ENCODE measurements at places on chromosomes 2 and 18.

GRCh38 chr2:29187926-29188325 lies 72.7 kb downstream of the CLIP4 start:
- DNase-seq = no peak

DNA sequence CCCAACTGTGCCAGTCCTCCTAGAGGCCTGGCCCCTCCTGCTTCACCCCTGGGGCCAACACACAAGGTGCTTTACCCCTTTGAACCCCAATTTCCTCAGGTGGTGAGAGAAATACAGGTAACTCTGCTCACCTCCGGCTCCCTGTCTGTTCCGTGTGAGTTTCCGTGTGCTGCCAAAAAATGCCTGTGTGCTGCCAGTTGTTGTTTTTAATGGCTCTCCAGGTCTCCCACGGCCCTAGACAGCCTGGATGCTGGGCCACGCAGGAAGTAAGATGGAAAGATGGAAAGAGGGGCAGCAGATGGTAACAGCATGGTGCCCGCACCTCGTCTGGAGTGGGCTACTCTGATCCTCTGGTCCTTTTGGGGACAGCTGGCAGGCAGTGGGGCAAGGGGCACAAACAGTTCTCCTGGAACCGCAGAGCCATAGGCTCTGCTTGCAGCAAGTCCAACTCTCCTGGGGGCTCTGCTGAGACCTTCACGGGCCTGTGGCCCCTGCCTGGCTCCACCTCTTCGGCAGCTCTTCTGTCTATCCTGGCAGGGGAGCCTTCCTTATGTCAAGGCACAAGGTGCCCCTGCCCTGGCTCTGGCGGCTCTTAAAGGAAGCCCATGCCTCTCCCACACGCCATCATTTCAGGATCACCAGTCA lies 4.3 kb upstream of the ARHGEF4 start:
- no peak for DNase-seq

DNA sequence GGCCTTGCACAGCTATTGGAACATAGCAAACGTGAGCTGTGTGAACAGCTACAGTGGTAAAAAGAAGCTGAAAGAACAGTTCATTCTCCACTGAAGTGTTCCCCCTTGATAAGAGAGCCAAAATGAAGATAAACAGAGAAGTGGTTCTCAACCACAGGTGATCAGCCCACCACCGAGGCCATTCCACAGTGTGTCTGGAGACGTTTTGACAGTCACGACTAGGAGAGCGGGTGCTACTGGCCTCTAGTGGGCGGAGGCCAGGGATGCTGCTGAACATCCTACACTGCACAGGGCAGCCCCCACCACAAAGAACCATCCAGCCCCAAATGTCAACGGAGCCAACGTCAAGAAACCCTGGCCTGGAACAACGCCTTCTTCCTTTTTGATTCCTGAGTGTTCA lies 38.4 kb downstream of the ADCY3 start:
- DNase-seq = no peak

DNA sequence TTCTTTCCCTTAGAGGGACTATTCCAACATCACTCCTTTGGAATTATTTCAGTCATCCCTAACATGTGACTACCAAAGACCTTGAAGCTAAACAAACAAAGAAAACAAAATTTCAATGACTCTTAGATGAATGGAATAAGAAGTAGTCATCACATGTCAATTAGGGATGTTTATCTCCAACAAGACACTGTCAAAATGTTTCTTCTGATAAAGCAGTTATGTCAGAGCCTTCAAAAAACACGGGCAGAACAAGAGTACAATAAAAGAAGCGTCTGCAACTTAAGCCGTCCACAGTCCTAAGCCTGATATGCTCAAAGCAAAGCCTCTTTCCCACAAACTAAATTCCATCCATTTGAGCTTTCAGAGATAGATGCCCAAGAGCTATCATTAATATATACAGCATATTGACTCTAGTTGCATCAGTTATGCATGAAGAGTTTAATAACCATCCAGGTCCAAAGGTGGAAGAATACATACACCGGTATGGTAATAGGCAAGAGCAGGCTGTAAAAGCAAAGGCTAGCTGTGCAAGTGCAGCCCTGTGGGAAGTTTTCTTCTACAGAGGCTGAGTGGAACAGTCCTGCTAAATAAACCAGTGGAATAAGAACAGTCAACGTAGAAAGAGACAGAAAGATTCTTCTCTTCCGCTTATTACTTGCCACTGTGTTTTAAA lies 98.1 kb downstream of the ICA1L start:
- no peak for DNase-seq

DNA sequence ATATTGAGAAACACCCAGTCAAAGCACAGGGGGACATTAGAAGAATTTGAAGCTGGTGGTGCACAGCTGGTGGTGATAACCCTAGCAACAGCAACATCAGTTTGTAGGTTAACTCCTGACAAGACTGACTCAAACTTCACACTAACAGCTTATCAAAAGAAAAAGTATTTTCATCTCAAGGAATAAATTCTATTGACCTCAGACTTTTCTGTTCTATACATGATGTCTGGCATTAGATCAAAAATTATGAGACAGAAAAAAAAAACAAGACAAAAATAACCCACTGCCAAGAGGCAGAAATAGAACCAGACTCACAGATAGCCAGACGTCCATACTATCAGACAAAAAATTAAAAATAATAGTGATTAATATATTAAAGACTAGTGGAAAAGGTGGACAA lies 126.1 kb downstream of the COL6A3 start:
- DNase-seq = no peak

- DNase-seq = no peak
These were observed 76.9 kb downstream of the NCK2 start for GRCh38 chr2:105821428-105822125.

- no peak for DNase-seq
These were observed 56.1 kb upstream of the SPRED2 start for GRCh38 chr2:65488527-65488926.

Data from effector CD8-positive, alpha-beta T cell (primary cell).